Heart left ventricle (tissue), 16 donors: ENCODE measurements at places on chromosomes 1 and 21. TPM values are rescaled to one million over a fixed set of nuclear protein-coding genes. Genes with fewer than 3 reads are reported as not detected.

DNA sequence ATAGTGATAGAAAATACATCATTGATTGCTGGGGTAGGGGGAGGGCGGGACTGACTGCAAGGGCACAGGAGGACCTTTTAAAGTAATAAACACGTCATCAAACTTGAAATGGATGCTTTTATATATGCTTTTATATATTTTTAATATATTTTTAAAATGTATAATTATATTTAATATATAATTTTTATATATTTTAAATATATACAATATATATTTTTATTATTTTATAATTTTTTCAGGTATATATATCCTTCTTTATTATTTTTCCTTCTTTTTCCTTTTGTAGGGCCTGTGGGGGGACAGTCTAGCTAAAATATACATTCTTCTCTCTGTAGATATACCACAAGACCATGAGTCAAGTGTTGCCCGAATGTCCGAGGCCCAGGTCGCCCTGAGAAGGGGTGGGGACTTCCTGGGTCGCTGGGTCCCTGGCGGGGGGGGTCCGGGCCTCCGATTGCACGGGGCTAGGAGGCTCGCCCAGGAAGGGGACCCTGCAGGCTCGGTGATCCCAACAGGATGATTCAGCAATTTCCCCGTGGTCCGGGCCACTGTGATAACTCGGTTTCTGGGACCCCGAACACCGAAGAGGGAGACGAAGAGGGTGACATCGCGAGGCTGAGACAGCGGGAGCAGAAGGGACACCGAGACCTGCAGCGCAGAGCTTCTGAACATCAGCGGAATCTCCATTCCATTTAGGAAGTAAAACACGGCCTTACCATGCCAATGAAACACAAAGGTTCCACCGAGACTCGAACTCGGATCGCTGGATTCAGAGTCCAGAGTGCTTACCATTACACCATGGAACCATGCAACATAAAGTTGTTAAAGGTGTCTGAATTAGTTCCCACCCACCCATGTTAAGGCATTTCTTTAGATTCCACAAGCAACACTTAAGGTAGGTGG is 112.5 kb upstream of the NBPF11 start:
- H3K4me1 ChIP-seq = peaks cover 8% of the 10 kb centered on the region
- no peak for DNase-seq
- no peaks in the 10 kb centered on the region for H3K27me3 ChIP-seq
- no peaks in the 10 kb centered on the region for H3K36me3 ChIP-seq
- H3K4me3 ChIP-seq = no peak overlapping the region

DNA sequence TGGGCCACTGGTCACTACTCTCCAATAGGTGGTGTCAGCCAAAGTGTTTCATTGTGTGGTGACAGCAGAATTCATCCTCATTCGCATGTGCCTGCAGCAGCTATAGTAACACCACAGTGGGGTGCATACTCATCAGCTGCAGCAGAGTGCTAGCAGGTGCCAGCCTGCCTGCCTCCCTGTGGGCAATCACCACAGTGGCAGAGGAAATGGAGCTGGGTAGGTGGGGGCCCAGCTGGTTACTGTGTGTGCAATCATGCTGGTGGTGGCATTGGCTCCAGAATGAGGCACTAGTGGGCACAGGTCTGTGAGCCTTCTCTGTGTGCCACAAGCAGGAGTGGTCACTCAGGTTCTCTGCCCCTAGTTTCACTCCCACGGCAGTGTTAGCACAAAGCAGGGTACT is 579.2 kb downstream of the PTPRC start:
- no peak overlapping the region for H3K27ac ChIP-seq
- no peaks in the 10 kb centered on the region for H3K27me3 ChIP-seq
- no peaks in the 10 kb centered on the region for H3K4me1 ChIP-seq
- no peak overlapping the region for H3K4me3 ChIP-seq

GRCh38 chr1:32180186-32181060 is 948 bp downstream of the TXLNA start:
- DNase-seq = peak; percentile 54
- peak overlapping the region; percentile 63 for H3K4me3 ChIP-seq
- peak overlapping the region; percentile 99 for H3K27ac ChIP-seq
- no peaks in the 10 kb centered on the region for H3K27me3 ChIP-seq
- H3K36me3 ChIP-seq = peaks cover 43% of the 10 kb centered on the region
- peaks cover 19% of the 10 kb centered on the region for H3K4me1 ChIP-seq

GRCh38 chr1:230130172-230130944 is 63.3 kb downstream of the GALNT2 start:
- H3K4me1 ChIP-seq = no peaks in the 10 kb centered on the region
- no peak overlapping the region for H3K27ac ChIP-seq
- no peak overlapping the region for H3K4me3 ChIP-seq
- no peaks in the 10 kb centered on the region for H3K27me3 ChIP-seq
- DNase-seq = no peak

DNA sequence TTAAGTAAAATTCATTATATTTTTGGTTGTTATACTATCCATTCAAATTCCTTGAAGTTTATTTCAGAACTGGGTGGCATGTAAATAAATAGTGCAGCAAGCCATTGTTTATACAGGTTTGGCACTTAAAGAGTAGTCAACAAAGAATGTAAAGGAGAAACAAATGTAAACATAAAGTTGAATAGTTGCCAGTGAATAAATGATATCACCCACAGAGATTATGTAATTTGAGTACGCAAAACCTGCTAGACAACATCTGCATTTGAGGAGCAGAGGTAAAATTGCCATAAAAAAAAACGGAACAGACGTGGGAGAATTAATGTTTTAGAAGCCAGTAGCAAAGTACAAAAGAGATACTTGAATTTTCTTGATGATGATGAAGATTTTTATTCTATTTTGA is 111.6 kb downstream of the ADGRL2 start:
- H3K27ac ChIP-seq = no peak overlapping the region
- no peaks in the 10 kb centered on the region for H3K27me3 ChIP-seq
- H3K4me3 ChIP-seq = no peak overlapping the region
- H3K4me1 ChIP-seq = no peaks in the 10 kb centered on the region

GRCh38 chr1:41751804-41752513 is 166.8 kb downstream of the HIVEP3 start:
- H3K4me3 ChIP-seq = no peak overlapping the region
- no peaks in the 10 kb centered on the region for H3K27me3 ChIP-seq
- DNase-seq = no peak
- H3K27ac ChIP-seq = no peak overlapping the region

DNA sequence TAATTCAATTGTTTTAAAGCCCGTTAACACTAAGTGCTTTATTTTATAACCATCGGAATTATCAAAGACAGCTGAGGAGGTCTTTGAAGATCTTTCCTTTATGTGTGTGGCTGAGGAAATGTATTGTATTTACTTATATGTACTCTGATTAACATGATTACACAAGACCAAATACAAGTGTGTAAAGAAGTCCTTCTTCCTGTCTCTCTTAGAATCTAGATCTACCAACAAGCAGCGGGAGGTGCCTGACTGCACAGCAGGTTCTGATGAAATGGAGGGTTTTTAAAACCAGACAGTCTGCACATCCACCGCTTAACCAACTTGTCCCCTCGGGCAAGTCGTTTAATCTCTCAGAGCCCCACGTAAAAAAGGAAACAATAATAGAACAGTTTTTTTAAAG is 240.5 kb upstream of the MAP1LC3C start:
- no peaks in the 10 kb centered on the region for H3K27me3 ChIP-seq
- H3K27ac ChIP-seq = no peak overlapping the region
- no peak overlapping the region for H3K4me3 ChIP-seq
- H3K4me1 ChIP-seq = no peaks in the 10 kb centered on the region

Gene LRRC71
- total RNA-seq = not detected

Gene NMNAT2
- total RNA-seq = 3.1 TPM

Gene PLD5
- 0.18 TPM for total RNA-seq

Gene AGPAT3
- 85.1 TPM for total RNA-seq

Gene HTR6
- not detected for total RNA-seq
